ENCODE measurements at places on chromosomes 3 and 15. TPM values are rescaled to one million over a fixed set of nuclear protein-coding genes. Genes with fewer than 3 reads are reported as not detected.

Gene COLQ
- 1.2 TPM for total RNA-seq

DNA sequence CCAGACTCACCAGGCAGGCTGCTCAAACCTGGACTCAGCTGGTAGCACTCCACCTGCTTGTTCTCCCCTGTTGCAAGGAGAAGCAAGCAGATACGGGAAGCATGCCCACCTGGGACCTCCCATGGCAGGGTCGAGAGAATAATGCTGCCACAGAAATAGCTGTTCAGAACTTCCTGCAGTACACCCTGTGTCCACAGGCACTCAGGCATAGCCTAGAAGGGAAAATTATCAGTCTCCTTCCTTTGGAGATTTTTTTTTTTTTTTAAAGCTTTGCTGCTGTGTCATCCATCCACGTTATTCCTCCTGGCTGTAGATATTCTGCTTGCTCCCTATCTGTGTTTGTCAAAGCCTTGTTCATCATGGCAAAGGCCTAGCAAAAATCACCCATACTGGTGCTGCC is 32.7 kb upstream of the RPS17 start:
- no peak for DNase-seq

Gene SLC7A14
- total RNA-seq: 0.82 TPM

- no peak for DNase-seq
Measured at GRCh38 chr15:100707229-100707628, 104.8 kb downstream of the ASB7 start.

DNA sequence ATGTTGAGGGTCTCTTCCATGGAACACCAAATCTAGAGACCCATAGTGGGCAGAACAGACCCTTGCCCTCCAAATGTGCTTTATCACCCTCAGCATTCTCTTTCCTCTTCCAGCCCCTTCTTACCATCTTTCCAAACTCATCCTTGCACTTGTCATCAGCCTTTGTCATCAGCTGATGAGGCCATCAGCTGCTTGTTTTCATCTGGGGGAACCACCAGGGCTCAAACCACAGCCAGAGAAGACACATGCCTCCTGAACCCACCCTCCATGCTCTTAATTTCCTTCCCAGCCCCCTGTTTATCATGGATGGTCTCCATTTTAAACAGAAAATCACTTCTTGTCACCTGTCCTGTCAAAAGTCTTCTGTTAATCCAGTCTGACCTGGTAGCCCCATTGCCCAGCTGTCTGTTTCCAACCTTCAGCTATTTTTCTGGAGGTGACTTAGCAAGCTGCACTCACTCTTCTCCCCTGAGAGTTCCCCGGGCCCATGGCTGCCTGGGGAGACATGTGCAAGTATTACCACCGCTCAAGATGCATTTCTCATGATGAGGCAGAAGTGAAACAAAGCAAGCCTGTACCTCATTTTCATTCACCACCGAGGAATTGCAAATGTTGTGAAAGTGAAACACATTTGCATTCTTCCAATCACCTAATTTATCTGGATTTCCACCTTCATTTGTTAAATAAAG is 14.7 kb upstream of the SYNM start:
- no peak for DNase-seq

DNA sequence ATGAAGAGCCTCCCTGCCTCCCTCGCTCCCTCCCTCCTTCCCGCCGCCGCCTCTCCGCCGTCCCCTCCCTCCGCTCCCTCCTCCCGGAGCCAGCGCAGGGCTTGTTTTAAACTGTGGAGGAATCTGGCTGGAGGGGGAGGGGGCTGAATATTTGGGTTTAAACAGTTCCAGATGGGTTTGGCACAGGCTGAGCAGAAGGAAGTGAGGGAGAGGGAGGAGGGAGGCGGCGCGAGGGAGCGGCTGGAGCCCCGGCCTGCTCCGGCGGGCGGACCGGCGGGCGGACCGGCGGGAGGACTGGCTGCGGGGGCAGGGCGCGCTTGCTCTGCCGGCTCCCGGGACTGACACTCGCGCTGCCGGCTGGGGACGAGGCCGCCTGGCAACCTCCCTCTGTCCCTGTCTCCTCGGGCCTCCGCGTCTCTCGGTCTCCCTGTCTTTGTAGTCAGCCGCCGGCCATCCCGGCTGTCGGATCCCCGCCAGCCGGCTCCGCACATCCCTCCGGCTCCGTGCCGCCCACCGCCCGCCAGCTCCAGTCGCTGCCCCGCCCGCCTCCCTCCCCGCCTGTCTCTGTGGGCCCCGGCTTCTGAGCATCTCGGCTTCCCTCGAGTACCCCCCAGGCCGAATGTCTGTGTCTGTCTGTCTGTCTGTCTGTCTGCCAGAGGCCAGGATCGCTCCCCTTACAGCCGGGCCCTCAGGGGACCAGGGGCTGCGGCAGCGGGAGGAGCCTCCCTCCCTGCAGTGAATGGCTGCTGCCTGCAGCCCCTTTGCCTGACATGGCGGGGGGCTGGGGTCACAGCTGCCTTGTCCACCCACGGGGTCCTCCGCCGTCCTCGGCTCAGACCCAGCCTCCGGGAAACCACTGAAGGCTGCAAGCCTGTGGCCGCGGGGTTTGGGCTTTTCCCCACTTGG is 7.6 kb downstream of the EPHB3 start:
- peak; percentile 95 for DNase-seq

Gene NMNAT3
- total RNA-seq: 6.8 TPM

- peak; percentile 45 for DNase-seq
Measured at GRCh38 chr3:129938140-129938930, 36.2 kb upstream of the TRH start.

GRCh38 chr3:12611117-12611516 is 52.8 kb downstream of the RAF1 start:
- DNase-seq: no peak

- no peak for DNase-seq
Measured at GRCh38 chr3:156797368-156797767, 28.8 kb upstream of the LEKR1 start.

GRCh38 chr3:192372616-192373015 is 354.7 kb downstream of the FGF12 start:
- DNase-seq: no peak

- no peak for DNase-seq
Measured at GRCh38 chr3:145815707-145816413, 345.1 kb downstream of the PLOD2 start.
